Transverse colon (tissue), 4 donors: ENCODE measurements at places on chromosomes 3 and 15.

GRCh38 chr15:94921936-94922335 is 690.6 kb downstream of the MCTP2 start:
- no peak for DNase-seq

- DNase-seq: no peak
Measured at GRCh38 chr3:487614-488013, 291.1 kb downstream of the CHL1 start.

DNA sequence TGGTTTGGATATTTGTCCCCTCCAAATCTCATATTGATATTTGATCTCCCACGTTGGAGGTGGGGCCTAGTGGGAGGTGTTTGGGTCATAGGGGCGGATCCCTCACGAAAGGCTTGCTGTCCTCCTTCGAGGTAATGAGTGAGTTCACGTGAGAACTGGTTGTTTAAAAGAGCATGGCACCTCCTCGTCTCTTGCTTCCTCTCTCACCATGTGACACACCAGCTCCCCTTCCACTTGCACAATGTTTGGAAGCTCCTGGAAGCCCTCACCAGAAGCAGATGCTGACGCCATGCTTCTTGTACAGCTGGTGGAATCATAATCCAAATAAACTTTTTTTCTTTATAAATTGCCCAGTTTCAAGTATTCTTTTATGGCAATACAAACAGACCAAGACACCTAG is 38.6 kb downstream of the RFTN1 start:
- DNase-seq: no peak

- no peak for DNase-seq
Measured at GRCh38 chr3:89138048-89138447, 30.6 kb downstream of the EPHA3 start.

GRCh38 chr3:23000371-23000770 is 202.8 kb upstream of the UBE2E2 start:
- DNase-seq: no peak

- no peak for DNase-seq
Measured at GRCh38 chr3:32816439-32817256, 1.1 kb upstream of the TRIM71 start.

- DNase-seq: no peak
Measured at GRCh38 chr3:69292185-69292584, 93.7 kb downstream of the FRMD4B start.

GRCh38 chr3:175432376-175433025 is 573.4 kb downstream of the NAALADL2 start:
- no peak for DNase-seq

DNA sequence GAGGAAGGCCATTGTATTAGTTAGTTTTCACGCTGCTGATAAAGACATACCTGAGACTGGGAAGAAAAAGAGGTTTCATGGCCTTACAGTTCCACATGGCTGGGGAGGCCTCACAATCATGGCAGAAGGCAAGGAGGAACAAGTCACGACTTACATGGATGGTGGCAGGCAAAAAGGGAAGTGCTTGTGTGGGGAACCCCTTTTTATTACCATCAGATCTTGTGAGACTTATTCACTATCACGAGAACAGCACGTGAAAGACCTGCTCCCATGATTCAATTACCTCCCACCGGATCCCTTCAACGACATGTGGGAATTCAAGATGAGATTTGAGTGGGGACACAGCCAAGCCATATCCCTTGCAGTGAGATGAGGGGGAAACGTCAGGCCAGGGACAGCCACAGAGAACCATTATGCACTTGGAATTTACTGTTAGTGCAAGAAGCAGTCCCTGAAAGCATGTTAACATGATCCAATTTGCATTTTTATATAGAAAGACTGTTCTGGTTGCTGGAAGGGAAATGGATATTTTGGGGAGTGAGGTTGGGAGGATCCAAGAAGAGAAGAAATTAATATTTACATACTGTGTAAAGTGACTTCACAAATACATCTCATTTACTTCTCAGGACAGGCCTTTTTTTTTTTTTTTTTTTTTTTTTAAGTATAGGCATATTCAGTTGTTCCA is 87.1 kb downstream of the ARNT2 start:
- no peak for DNase-seq

GRCh38 chr3:183879243-183879642 is 5.4 kb downstream of the PARL start:
- DNase-seq: no peak

DNA sequence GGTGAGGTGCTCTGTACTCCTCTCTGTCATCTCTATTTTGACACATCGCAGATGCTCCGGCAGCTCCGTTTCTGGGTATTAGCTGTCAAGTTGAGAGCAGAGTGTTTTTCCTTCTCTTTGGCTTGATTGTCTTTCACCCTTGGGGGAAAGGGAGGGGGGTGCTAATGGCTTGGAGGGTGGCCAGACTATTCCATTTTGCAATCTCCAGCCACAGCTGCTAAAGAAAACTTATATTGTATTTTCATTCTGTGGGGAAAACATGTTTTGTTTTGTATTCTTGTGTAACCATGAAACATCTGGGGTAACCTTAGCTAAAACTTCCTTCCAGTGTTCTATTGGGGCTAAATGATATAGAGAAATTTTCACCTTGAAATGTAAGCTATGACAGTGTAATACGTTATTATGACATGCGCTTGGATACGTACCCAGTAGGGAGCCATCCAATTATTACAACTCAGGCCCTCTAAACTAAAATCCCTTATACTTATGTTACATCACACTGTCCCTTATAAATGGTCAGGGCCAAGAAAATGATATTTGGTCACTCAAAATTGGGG is 14.0 kb upstream of the LARP6 start:
- DNase-seq: no peak

DNA sequence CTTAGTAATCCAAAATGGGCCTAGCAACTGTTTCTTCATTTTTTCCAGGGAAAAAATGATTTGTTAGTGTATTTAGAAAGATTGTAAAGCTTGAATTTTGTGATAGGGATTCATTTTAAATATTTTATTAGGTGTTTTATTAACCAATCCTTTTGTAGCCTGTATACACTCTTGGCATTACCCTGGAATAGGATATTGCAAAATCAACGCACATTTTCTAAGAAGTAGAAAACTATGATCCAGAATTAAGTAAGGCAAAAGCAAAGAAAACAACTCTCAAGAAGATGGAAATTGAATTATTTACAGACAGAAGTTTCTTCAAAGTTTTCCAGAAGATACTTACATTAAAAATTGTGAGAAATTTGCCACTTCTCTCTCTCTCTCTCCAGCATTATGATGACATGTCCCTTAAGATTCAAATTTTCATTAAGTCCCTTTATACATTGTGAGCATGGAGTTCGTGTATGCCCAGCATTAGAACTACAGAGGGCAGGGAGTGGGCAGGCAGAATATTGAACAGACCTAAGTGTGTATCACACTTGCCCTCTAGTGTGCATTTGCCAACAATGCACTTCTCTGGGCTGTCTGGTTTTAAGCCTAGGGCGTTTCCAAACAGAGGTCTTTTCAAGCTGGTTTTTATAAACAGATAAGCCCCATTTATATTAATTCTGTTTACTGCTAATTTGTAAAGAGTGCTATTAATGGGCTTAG is 28.5 kb upstream of the CMSS1 start:
- peak; percentile 13 for DNase-seq

DNA sequence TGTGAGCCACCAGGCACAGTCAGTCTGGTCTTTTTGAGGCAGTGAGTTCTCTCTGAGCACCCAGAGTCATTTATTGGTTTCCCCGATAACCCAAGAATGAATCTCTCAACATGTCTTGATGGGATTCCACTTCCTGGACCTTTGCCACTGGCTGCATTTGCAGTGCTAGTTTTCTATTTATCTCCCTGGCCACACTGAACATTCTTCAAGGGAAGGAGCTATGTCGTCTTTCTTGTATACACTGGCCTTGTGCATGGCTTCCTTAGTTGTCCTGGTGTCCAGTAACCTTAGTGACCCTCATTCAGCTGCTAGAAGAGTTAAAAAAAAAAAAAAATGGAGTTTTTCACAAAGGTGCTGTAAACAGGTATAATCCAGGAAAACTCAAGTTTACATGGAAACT is 64.9 kb upstream of the CMTM7 start:
- no peak for DNase-seq

DNA sequence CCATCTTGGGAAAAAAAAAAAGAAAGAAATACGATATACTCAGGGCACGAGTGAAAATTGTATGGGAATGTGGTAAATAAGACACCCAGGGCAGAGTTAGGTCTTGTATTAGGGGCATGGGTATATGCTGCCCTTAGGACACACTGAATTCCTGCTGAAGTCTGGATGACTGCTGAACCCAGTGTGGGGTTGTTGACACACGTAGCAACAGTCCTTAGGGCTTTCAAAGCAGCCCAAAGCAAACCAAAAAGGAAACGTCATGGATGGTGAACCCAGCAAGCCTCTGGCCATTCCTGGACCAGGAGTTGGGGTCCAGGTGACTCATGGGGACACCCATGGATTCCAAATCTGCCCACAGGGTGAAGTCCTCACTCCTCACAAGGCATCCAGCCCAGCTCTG is 27.1 kb upstream of the SEMA3F start:
- no peak for DNase-seq
